Activated T-helper 1 cell treated with anti-CD3 and anti-CD28 coated beads, Interleukin-2, amount 50 U/mL, for 16 hours (primary cell): ENCODE measurements at places on chromosomes 5 and 9.

GRCh38 chr9:129481810-129482511 is 138.9 kb downstream of the C9orf50 start:
- DNase-seq, result no peak

- no peak for DNase-seq
Observed at GRCh38 chr9:26508897-26509296, 383.7 kb downstream of the CAAP1 start.

DNA sequence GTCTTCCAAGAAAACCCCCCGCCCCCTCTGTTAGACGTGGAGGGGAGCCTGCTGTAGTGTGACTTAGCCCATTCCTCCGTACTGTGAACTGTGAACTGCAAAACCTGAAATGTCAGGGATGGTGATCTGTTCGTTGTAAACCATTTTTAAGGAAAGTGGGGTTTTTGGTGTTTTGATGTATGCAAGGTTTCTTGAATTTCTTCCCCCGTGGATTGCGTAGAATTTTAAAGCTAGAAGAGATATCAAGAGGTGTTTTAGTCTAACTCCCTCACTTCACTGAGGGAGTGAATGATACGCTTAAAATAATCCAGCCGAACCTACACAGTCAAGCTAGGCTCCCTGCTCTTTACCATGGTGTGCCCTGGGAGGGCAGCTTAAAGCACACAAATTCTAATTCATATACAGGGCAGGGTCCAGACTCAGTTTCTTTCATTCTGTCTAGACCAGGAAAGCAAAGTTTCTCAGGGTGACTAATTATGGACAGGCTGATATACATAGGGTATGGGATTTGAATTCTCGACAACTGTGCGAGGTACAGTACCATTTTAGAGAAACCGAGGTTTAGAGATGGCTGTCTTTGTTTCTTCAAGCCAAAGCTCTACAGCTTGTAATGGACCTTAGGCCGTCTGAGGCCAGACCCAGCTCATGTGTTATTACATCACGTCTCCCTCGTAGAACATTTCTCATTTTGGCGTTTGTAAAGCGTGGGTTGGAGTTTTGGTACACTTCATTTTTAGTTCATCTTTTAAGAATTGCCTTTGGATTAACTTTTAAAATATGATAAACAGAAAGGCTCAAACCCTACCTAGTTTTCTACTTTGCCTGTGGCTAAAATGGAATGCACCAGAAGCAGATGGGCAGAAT is 2.7 kb downstream of the PTGER4 start:
- DNase-seq, result no peak

DNA sequence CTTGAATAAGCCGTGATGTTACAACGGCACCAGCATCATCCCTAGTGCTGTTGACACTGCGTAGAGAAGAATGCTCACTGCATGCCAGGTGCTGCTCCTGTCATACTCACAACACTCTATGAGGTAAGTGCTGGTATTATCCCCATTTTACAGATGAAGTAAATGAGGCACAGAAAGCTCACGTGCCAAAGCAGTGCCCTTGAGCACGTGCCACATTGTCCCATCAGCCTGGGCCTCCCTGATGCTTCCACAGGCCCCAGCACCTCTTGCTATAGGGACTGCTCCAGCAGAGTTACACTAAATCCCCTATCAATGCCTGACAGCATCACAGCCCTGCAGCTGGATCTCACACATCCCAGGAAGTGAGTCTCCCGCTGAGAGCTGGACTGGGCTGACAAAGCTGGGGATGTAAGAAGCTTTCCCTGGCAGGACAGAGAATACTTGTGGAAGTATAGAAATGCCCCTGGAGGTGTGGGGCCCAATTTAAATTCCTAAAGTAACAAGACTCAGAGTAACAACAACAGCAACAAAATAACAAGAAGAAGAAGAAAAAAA is 216.1 kb downstream of the FSTL4 start:
- DNase-seq, result no peak

GRCh38 chr9:33249983-33250382 is 10.0 kb downstream of the SPINK4 start:
- DNase-seq, result no peak

DNA sequence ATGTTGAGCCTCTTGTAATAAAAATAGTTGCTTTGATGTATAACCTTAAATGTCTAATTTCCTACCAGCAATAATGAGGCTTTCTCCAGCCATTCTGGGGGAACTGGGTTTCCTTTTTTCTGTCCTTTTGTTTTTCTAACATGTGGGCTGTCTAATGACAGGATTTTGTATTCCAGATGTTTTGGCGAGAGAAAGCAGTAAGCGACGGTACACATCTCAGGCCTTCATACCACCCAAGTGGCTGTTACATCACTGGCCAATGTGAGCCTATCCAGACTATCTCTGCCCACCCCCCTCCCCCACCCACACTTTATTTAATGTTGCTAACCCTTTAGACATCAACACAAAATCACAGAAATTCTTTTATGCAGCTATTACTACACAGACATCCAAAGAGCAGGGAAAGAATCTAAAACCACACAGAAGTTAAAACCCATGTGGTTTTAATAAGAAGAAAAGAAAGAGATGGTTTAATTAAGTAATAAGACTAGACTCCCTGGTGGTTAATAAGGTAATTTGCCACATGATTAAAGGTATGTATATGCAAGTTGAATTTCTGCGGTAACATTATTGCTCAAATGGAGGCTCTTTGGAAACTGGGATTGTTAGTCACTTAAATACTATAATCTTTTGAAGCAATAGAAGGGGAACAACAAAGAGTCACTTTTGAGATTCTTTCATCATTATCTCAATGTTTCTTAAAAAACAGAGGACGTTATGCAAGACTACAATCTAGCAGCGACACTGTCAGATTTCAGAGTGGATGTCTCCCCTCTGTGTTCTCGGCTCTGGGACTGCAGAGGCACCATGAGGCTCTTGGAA is 365.1 kb downstream of the ENC1 start:
- no peak for DNase-seq

DNA sequence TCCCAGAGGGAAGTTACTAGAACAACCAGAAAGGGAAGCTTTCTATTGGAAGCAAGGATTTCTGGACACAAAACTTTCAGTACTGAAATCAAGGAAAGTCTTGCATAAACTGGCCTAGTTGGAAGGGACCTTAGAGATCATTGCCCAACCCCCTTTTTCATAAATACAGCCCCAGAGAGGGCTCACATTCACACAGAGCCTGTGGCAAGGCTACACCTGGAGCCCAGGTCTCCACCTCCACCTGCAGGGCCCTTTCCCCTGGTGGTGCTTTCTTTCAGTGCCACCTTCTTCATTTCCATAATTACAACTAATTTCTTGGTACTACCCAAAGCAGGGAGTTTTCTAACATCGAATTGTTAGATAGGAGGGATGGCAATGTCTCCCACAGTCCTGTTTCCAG is 85.7 kb downstream of the ADRB2 start:
- DNase-seq, result no peak

GRCh38 chr5:3195994-3196393 is 399.6 kb upstream of the IRX1 start:
- DNase-seq, result no peak

GRCh38 chr9:77901771-77902170 is 129.8 kb downstream of the GNAQ start:
- DNase-seq, result no peak

GRCh38 chr9:130058154-130058553 is 4.4 kb downstream of the GPR107 start:
- DNase-seq, result no peak

DNA sequence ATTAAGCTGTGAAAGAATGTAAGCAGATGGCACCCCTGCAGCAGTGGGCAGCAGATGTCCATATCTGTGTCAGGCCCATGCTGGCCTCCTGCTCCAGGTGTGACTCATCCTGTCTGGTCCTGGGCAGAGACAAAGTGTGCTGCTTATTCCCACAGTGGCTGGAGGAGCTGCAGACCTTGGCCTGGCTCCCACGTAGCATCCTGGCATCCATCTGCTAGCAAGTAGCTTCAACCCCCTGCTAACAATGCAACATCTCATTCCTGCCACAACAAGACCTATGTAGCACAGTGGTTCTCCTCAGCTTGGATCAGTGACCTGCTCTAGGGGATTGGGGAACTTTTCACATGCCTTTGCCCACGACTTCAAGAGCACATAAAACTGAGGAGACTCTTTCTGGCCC is 126.4 kb upstream of the SLC12A2 start:
- no peak for DNase-seq

GRCh38 chr5:102666164-102666946 is 88.8 kb upstream of the PAM start:
- DNase-seq, result no peak

- DNase-seq, result no peak
Observed at GRCh38 chr5:159616952-159617351, 286.7 kb upstream of the IL12B start.

DNA sequence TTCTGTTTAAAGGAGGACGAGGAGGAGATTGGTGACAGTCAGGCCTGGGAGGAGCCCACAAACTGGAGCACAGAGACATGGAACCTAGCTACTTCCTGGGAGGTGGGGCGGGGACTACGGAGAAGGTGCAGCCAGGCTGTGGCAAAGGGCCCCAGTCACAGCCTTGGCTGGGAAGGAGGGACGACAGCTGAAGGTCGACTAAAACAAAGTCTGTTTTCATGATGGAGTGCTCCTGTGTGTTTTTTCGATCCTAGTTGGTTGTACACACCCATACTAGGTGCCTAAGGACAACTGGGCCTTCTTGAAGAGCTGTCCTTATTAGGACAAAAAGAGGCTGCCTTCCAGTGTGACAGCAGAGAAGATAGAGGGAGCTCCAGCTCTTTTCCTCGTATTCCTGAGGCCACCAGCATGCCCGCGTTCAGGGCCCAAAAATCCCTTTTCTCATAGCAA is 2.9 kb downstream of the CCDC107 start:
- DNase-seq, result no peak

GRCh38 chr5:4646715-4647375 is 493.3 kb upstream of the ADAMTS16 start:
- no peak for DNase-seq

DNA sequence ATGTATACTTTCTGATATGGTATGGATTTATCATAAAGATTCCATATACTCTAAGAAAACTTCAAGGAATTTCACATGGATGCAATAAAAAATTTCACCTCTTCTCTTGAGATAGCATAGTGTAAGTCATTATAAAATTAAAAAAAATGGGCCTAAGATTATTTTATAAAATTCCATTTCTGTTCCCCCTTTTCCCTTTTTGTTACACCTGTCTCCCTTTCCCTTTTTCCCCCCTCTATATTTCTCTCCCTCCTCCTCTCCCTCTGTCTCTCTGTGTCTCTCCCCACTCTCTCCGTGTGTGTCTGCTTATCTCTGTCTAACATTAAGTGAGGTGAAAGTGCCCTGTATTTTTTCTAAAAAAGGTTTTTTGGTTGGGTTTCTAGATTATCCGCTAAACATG is 180.2 kb downstream of the NIPBL start:
- DNase-seq, result no peak

GRCh38 chr9:69564557-69564956 is 107.6 kb downstream of the APBA1 start:
- DNase-seq, result no peak

- no peak for DNase-seq
Observed at GRCh38 chr9:82680179-82680935, 382.6 kb downstream of the RASEF start.

- no peak for DNase-seq
Observed at GRCh38 chr5:146249801-146250200, 46.4 kb downstream of the RBM27 start.

DNA sequence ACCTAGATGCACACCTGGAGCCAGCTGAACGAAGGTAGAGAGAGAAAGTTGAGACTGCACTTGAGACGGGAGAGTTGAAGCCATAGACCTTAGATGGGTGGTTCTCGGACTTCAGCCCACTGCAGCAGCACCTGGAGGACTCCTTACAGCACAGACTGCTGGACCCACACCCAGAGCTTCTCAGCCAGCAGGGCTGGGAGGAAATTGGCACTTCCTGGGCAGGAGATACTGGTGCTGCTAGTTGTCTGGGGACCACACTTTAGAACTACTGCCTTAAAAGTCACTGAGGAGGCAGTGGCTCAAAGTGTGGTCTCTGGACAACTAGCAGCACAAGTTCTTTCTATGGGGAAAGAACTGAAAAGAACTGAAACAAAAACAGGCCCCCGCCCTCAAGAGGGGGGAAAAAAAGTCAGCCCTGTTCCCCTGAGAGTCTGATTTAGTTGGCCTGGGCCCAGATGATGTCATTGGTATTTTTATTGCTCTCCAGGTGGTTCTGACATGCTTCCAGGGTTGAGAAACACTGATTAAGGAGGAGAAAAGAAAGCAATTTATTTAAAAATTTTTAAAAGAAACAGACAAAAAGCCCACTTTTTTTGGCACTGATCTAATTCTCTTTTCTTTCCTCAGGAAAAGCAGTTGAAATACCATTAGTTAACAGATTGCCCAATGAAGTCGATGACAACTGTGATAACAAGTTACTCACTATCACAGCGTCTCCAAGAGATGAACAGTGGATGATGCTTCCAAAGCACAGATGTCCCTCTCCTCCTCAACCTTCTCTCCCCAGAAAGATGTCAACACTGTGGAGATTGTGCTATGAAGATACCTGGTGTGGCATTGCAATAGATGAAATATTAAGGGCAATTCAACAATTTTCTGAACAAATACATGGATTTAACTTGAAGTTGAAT is 73.6 kb upstream of the ADAMTS16 start:
- no peak for DNase-seq

DNA sequence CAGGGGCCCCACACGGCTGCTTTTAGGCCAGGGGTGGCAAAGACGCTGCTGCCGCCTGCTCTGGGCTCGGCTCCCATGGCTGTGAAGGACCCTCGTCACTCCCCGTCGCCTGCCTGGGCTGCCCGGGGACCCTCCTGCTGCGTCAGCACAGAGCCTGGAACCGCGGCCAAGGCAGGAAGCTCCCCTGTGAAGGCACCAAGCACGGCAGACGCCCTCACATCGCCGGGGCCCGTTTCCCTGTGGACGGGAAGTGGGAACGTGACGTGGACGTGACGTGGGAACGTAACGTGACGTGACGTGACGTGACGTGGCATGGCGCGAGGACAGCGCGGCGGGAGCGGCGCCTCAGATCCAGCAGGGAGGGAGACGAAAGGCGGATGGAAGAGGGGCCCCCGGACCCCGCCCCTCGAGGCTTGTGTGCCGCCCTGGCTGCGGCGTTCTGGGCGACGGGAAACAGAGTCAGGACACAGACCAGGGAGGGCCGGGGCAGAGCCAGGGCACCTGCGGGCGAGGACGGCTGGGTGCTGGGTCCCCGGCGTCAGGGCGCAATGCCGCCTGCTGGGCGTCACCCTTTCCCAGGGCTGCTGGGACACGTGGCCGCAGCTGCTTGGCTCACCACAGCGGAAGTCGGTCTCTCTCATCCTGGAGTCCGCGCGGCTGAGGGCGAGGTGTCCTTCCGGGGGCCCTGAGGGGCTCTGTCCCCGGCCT is 53.1 kb downstream of the MRPL36 start:
- DNase-seq, result no peak

DNA sequence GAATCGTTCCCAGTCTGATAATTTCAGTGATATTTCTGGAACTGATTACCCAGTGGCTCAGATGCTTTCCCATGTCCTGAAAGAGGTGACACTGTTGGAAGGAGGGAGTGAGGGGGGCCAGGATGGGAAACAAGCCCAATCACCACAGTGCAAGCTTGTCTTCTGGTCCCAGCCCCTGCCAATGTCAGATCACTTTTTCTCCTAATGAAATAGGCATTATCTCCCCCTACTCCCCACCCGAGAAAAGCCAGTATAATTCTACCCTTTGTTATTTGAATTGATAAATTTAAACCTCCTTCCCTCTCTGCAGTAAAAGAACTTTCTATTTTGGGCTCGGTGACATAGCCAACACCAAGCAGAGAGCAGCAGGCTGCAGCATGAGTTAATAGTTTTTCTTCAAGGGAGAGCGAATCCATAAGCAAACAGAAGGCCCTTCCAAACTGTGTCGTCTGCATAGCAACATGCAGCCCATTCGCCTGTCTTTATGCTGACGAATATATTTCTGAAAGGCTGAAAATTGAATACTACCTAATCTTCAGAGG is 14.6 kb upstream of the PPP2CA start:
- DNase-seq, result no peak

- no peak for DNase-seq
Observed at GRCh38 chr5:134873494-134873893, 677 bp upstream of the TXNDC15 start.
